ENCODE measurements at places on chromosomes 5 and 9.

DNA sequence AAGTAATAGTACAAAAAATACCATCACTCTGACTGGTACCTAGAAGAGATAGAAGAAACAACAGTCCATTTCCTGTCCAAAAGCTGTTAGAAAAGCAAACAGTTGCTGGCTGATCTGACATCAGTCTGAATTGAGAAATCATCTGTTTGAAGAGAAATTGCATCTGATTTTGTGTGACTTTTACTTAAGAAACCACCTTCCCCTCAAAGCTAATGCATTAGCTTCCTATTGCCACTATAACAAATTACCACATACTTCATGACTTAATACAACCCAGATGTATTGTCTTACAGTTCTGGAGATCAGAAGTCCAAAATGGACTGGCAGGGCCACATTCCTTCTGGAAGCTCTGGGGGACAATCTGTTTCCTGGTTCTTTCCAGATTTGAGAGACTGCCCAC lies 385.9 kb upstream of the TLE4 start:
- DNase-seq, result no peak

DNA sequence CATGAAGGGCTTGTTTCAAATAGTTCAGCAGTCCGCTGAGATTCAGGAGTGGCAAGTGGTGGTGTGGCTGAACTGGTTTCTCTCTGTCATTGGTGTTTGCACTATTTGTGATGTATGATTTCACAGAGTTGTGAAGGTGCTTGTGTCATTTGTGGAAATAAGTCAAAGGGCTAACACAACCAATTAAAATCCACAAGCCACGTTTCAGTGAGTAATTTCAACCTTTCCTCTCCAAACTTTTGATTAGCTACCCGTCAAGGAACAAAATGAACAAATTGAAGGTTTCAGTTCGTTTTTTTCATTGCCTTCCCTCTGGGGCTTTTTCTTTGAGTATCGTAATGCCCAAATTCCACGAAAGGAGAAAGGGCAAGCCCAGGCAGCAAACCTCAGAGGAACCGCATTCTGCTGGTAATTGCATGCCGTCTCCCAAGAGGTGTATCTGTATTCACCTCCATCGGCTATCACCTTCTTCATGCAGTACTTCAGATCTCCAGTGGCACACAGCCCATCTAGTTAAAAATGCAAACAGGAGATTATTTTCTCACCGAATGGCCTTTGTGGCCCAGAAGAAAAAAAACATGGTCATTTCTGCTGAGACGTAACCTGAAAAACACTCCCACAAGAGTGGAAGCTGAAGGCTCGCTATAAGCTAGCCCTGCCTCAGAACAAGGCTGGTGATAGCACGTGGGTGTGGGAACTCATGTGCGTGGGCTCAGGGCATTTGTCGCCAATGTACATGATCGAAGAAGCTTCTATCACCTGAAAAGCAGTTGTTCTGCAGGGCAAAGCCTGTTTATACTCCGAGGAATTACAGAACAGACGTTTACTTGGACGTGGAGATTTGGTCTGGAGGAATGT lies 197.1 kb downstream of the NR3C1 start:
- no peak for DNase-seq

DNA sequence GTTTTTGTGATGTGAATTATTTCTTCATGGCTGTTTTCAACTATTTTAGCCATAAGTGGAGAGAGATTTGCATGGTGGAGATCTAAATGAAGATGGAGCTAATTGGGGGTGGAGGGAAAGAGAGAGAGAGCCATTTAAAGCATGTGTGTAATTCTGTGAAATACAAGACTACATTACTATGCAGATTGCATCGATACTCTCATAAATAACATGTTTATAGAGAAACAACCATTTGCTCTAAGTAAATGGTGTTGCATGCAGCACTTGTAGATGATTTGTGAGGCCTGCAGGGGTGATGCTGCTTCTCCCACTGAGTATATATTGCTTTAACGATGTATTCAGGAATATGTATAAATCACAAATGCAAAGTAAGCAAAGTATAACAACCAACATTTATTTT lies 270.2 kb upstream of the RIOK2 start:
- DNase-seq, result no peak

GRCh38 chr5:138716456-138716924 lies 36.7 kb upstream of the CTNNA1 start:
- DNase-seq, result no peak

DNA sequence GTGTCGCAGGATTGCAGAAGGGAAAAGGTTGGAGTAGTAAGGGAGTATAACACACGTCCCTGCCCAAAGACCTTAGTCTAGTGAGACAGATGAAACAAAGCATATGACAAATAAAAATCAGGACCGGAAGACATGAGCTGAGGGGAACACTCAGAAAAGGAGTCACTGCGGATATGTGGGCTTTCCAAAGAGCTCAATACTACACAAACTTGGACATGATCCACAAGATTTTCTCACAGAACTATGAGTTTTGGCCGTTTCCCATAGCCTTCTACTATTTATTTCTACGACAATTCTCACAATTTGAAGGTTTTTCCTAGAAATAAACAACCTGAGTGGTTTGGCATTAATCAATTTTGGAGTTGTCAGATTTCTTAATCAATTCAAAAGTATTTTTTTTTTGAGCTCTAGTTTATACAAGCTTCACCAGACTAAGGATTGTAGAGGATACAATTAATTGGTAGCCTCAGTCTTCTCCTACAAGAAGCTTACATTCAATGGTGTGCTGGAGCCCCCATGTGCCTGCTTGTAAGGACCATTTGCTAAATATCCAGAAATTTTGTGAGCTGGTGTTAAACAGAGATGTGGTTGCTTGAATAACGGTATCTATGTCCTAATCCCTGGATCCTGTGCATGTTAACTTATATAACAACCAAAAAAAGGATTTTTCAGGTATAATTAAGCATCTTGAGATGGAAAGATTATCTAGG lies 91.4 kb downstream of the ADAMTS12 start:
- no peak for DNase-seq

DNA sequence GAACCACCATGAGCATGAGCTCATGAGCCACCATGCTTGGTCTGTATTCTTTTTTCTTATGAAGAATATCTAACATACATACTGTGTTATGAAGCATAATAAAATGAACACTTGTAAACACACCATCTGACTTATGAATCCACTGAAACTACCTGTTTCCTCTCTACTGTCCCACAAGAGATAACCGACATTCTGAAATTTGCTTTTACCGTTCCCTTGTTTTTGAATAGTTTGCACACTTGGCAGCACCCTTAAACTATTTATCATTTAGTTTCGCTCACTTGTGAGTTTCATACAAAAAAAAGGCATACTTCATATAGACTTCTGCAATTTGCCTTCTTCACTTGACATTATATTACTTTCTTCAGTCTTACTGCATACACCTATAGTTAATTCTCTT lies 8.9 kb downstream of the LARS1 start:
- DNase-seq, result no peak

DNA sequence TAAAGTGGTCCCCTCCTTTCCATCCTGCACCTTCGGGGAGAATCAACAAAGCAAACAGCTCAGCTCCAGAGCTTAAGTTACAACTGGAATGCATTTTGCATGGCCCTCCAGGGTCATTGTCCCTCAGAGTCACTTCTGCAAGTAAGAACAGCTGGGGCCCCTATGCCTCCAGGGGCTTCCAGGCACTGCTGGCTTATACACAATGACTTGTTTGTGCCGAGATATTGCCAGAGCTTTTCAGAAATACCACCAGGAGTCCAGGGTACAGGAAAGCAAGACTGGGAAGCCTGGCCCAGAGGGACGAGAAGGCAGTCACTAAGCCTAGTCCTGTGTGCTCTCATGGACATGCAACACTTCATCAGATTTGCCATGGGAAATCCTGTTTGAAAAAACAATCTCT lies 11.3 kb downstream of the FRMD3 start:
- DNase-seq, result peak; percentile 53

DNA sequence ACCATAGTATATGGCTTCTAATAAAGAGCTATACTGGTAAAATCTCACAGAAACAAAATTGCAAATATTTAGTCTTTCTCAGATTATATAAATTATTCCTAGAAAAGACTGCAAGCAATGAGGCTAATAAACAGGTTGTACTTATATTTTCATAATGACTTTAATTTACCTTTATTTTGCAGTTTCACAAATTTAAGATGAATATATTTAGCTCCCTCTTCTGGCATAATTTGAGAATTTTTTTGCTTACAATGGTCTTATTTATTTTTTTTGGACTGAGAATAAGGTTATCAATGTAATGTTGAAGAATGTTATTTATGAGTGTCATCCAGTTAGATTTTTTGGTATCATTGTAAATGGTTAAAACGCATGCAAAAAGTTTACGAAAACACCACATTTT lies 56.7 kb downstream of the PIK3R1 start:
- no peak for DNase-seq

DNA sequence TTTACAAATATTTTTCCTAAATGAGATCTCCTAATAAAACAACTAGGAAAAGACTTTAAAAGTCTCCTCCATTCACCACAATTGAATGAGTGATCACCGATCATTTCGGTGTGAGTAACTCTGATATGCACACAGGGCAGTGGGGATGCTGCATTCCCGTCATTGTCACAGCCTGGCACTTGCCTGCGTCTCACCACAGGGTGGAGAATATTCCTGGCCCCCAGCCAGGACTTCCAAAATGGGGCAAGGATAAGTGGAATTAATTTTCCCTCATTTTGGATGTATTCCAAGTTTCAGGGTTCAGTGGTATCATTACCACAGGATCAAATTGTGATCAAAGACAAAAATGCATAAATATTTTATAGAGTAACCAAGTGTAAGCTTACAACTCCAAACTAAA lies 107.1 kb downstream of the CTNND2 start:
- DNase-seq, result no peak

GRCh38 chr5:168372356-168372946 lies 81.0 kb downstream of the WWC1 start:
- no peak for DNase-seq

DNA sequence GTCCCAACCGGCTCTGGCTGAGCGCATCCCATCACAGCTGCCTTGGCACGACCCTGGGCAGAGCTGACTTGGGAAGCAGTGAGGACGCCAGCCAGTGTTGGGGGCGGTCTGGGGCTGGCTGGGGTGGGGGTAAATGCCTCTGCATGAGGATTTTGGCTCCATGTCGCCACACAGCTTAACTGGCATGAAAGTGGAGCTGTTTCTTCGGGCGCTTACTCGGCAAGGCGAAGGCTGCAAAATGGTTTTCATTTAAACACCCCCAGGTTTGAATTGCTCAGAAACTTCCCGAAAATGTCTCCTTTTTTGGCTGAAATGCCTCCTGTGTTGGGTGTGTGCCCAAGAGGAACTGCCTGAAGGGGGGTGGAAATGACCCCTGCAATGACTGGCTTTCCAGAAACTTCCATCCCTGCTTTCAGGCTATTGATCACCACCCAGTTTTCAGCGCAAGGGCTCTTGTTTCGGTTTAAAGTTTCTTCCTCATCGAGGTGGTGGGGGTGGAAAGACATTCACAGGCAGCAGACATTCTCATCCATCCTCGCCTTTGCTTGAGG lies 38.3 kb downstream of the PTGES start:
- DNase-seq, result no peak

DNA sequence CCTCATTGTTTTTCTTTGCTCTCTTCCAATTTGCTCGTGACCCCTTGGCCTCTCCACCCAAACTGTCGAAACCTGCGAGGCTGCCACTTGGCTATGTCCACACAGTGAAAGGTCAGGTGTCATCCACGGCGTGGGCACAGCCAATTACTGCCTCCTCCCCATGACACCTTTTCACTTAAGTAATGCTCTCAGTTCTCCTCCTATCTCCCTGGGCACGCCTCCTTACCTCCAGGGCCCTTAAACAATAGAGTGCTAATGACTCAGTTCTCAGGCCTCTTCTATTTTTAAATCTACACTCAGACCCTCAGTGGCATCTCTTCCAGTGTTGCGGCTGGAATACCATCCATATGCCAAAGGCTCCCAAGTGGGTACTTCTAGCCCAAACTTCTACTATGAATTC lies 256.8 kb downstream of the ROR2 start:
- DNase-seq, result no peak

- no peak for DNase-seq
Measured at GRCh38 chr5:127820910-127821553, 117.8 kb downstream of the CCDC192 start.

DNA sequence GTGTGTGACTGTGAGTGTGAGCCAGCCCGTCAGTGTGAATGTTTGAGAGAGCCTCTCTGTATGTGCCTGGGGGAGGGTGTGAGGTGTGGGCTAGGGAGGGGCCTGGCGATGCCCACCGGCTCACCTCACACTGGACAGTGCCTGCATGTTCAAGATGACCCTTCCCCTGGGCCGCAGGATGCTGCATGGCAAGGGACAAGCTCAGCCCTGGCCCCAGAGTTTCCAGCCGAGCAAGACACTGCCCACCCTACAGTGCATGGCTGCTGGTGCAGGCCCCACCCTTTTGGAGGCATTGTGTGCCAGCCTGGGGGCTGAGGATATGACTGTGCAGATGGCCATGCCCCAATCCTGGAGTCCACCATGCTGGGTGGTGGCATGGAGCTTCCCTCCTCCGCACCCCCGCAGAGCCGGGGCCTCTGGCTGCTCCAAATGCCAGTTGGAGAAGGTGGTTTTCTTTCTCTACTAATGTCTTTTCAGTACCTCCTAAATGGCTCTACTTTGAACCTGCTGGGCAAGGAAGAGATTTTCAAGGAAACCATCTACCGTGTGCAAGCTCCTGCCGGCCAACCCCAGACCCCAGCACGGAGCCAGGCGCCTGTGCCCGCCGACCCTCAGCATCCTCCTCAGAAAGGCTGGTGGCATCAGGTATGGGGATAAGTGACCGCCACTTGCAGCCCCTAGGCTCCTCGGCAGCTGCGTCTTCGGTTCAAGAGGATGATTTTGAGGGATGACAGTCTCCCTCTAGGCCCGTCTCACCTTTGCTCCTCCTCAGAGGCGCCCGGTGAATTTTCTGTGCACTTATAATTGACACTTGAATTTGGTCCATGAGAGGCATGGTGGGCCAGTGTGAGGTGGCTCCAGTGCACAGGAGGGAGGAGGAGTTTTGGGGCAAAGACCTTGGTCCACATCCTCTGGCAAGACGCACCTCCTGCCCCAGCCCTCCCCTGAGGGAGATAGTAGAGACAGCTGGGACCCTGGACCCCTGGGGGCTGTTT lies 27.7 kb downstream of the FGD3 start:
- no peak for DNase-seq

GRCh38 chr9:6567140-6567591 lies 78.4 kb downstream of the GLDC start:
- DNase-seq, result no peak

DNA sequence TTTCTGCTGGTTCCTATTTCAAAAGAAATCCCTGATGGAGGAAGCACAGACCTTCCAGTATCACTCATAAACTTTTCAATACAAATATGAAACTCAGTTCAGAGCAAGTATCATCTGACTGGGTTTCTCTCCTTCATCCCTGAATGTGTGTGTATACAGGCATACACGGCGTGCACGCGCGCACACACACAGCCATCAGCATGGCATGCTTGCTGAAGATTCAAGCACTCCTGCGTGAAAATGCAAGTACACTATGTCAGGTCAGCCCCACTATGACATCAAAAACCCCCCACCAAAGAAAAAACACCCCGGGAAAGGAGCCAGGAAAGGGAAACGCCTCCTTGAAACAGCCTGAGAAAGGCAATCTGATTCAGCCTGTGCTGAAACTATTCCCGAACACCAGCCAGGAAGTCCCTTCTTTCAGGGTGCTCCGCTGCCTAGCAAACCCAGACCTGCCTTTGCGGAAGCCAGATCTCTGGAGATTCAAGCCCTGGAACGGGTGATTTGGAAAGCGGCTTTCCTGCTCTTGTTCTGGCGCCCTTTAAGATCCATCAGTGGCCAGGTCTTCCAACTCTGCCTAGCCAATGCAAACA lies 831 bp downstream of the KLHL3 start:
- peak; percentile 16 for DNase-seq

GRCh38 chr9:112326194-112326593 lies 7.2 kb downstream of the PTBP3 start:
- no peak for DNase-seq

Data from neural crest cell (in vitro differentiated cells).